ENCODE measurements at places on chromosomes 7 and 10.

GRCh38 chr10:86372784-86373239 is 6.2 kb upstream of the GRID1 start:
- no peak overlapping the region for H3K27ac ChIP-seq
- no peak overlapping the region for H3K4me3 ChIP-seq
- DNase-seq = no peak
- H3K27me3 ChIP-seq = peaks cover 12% of the 10 kb centered on the region
- peaks cover 6% of the 10 kb centered on the region for H3K4me1 ChIP-seq

GRCh38 chr7:31004393-31004792 is 40.6 kb downstream of the GHRHR start:
- H3K4me3 ChIP-seq = no peak overlapping the region
- DNase-seq = no peak
- no peak overlapping the region for H3K27ac ChIP-seq
- H3K4me1 ChIP-seq = no peaks in the 10 kb centered on the region
- H3K27me3 ChIP-seq = peaks cover 13% of the 10 kb centered on the region

- H3K4me3 ChIP-seq = no peak overlapping the region
- no peaks in the 10 kb centered on the region for H3K4me1 ChIP-seq
- no peaks in the 10 kb centered on the region for H3K27me3 ChIP-seq
- no peaks in the 10 kb centered on the region for H3K36me3 ChIP-seq
- H3K27ac ChIP-seq = no peak overlapping the region
These were observed 42.6 kb upstream of the INHBA start for GRCh38 chr7:41745451-41745850.

GRCh38 chr10:122033224-122033926 is 44.4 kb downstream of the TACC2 start:
- H3K4me3 ChIP-seq = no peak overlapping the region
- no peak overlapping the region for H3K27ac ChIP-seq
- no peaks in the 10 kb centered on the region for H3K27me3 ChIP-seq

GRCh38 chr10:12749760-12750478 is 251.6 kb downstream of the CCDC3 start:
- H3K27me3 ChIP-seq = no peaks in the 10 kb centered on the region
- no peak overlapping the region for H3K27ac ChIP-seq
- H3K4me1 ChIP-seq = no peaks in the 10 kb centered on the region
- H3K4me3 ChIP-seq = no peak overlapping the region
- H3K36me3 ChIP-seq = no peaks in the 10 kb centered on the region
- DNase-seq = no peak

GRCh38 chr10:51767103-51767763 is 67.8 kb upstream of the CSTF2T start:
- H3K27ac ChIP-seq = no peak overlapping the region
- no peak for DNase-seq
- H3K36me3 ChIP-seq = no peaks in the 10 kb centered on the region
- H3K4me3 ChIP-seq = no peak overlapping the region
- H3K4me1 ChIP-seq = no peaks in the 10 kb centered on the region

DNA sequence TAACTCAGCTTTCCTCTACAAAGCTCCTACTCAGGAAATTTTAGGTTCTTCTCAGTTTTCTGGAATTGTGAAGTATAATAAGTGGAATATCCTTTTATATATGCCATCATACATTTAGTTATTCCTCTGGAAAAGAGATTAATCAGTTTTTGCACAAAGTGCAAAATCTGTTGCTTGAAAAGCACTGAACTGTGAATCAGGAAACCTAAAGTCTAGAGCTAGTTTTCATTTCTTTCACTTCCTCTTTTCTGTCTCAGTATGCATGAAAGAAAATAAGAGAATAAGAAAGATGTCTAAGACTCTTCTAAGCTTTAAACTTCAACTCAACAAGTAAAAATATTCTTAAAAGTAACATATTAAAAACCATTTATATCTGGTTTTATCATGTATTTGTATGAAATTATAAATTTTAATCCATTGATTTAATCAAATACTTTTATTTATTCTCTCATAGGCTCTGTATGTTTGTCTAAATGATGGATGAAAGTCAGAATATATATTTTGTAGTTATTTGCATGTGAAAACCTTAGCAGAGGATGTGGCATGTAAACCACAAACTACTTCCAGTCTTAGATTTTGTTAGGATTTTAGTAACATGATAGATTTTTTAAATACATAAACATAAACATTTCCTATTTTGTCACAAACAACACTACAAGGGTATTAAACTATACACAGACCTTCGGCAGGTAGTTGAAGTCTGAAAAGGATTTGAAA is 1073.0 kb downstream of the XPNPEP1 start:
- no peak overlapping the region for H3K4me3 ChIP-seq
- no peak overlapping the region for H3K27ac ChIP-seq
- no peaks in the 10 kb centered on the region for H3K27me3 ChIP-seq
- no peak for DNase-seq
- H3K4me1 ChIP-seq = no peaks in the 10 kb centered on the region

DNA sequence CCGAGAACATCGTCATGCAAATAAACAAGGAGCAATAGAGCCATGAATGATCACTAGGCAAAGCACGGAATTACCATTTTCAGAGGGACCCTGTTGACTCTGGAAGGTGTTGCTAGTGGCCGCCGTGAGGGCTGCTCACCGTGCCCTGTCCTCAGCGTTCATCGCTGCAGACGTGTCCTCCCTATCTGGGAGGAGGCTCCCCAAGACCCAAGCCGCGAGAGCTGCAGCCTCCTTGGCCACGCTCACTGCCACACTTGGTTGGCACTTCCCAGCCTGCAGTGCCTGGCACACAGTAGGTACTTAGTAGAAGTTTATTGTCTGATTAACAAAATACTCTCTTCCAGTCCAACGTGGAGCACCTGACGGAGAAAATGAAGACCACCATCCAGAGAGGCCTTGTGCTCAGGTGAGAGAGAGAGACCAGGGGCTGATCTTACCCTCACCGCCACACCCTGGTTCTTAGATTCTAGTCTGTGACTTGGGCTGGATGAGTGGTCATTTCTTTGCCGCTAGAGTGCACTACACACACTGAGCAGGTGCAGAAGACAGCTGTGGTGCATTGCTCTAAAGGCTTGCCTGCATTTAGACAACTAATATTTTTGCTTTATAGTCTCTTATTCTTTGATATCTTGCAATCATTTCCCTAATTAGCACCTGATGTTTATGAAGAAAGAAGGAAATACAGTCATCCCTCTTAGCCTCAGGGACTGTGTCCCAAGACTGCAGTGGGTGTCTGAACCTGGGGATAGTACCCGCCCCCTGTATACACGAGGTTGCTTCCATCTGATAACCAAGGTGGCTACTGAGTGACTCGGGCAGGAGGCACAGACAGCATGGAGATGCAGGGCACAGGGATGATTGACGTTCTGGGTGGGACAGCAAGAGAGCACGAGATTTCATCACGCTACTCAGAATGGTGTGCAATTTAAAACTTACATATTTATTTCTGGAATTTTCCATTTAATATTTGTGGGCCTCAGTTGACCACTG is 40.3 kb downstream of the PITRM1 start:
- H3K36me3 ChIP-seq = peaks cover 97% of the 10 kb centered on the region
- no peak overlapping the region for H3K27ac ChIP-seq
- no peaks in the 10 kb centered on the region for H3K4me1 ChIP-seq
- no peak overlapping the region for H3K4me3 ChIP-seq

DNA sequence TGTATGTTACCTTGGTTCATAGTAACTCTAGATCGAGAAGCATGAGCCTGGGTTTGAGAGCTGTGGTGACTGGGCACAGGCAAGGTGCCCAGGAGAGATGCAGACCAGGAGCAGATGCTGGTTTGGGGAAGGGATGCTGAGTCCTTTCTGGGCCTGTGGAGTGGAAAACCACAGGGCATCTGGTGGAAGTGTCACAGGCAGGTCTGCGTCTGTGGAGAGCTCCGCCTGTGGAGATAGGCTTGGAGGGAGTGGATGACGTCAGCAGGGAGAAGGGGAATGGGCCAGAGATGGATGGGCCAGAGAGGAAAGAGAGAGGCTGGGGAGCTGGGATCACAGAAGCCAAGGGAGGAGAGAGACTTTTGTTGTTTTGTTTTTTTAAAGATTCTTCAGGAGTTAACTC is 14.8 kb downstream of the CYP26A1 start:
- H3K27ac ChIP-seq = no peak overlapping the region
- no peak for DNase-seq
- H3K27me3 ChIP-seq = no peaks in the 10 kb centered on the region
- H3K4me3 ChIP-seq = no peak overlapping the region
- H3K4me1 ChIP-seq = no peaks in the 10 kb centered on the region
- no peaks in the 10 kb centered on the region for H3K36me3 ChIP-seq

GRCh38 chr10:49827297-49827696 is 65.2 kb upstream of the OGDHL start:
- no peak overlapping the region for H3K27ac ChIP-seq
- no peak for DNase-seq
- H3K36me3 ChIP-seq = peaks cover 37% of the 10 kb centered on the region
- H3K27me3 ChIP-seq = no peaks in the 10 kb centered on the region

GRCh38 chr7:105721571-105722104 is 140.3 kb upstream of the EFCAB10 start:
- no peaks in the 10 kb centered on the region for H3K27me3 ChIP-seq
- H3K36me3 ChIP-seq = no peaks in the 10 kb centered on the region
- H3K27ac ChIP-seq = no peak overlapping the region

DNA sequence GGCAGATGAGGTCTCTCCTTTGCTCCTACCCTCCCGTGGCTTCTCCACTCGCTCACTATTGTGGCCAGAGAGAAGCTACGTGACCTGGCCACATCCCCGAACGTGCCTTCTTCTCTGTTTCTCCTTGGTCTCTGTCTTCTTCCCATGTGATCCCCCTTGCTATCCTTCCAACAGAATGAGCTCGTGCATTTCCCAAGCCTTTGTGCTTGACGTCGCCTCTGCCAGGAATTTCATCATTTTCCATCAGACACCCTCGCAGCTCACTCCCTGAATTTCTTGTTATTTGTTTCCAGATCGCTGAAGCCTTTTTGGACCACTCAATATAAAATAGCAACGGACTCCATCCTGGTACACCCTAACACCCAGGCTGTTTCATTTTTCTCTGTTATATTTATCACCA is 13.8 kb upstream of the INHBA start:
- no peak overlapping the region for H3K4me3 ChIP-seq
- no peaks in the 10 kb centered on the region for H3K4me1 ChIP-seq
- no peak for DNase-seq
- no peak overlapping the region for H3K27ac ChIP-seq
- H3K27me3 ChIP-seq = no peaks in the 10 kb centered on the region
- no peaks in the 10 kb centered on the region for H3K36me3 ChIP-seq

DNA sequence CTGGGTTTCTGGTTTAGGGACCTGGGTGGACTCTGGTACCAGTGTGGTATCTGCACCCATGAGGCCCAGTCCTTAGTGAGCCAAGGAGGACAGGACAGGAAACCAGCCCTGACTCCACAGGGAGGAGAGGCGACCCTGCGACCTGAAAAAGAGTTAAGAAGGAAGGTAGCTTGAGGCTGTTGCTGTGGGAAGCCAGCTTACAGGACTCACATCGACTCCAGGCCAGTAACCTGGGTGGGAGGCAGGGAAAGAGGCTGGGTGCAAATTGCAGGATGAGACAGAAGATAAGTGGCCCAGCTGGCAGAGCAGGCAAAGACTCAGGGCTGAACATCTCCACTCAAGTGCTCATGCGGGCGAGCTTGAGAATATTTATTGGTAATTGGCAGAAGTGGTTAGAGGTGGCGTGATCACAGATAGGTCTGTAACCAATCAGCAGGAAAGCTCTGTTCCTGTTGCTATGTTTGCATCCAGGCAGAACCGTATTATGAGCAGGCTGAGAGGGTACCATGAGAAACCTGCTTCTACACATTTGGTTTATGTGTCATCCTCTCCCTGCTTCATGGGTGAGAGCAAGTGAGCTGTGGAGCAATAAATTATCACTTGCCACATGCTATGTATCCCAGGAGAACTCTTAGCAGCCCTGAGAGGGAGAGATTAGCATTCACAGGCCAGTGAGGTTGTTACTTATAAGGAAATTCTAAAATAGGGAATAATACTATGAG is 11.0 kb downstream of the TLL2 start:
- H3K27ac ChIP-seq = no peak overlapping the region
- H3K4me3 ChIP-seq = no peak overlapping the region
- no peaks in the 10 kb centered on the region for H3K4me1 ChIP-seq
- DNase-seq = no peak

- H3K27me3 ChIP-seq = no peaks in the 10 kb centered on the region
- peak overlapping the region; percentile 48 for H3K4me3 ChIP-seq
- H3K36me3 ChIP-seq = peaks cover 15% of the 10 kb centered on the region
- peak overlapping the region; percentile 76 for H3K27ac ChIP-seq
- peak; percentile 8 for DNase-seq
These were observed 774 bp downstream of the SEM1 start for GRCh38 chr7:96708872-96709271.

DNA sequence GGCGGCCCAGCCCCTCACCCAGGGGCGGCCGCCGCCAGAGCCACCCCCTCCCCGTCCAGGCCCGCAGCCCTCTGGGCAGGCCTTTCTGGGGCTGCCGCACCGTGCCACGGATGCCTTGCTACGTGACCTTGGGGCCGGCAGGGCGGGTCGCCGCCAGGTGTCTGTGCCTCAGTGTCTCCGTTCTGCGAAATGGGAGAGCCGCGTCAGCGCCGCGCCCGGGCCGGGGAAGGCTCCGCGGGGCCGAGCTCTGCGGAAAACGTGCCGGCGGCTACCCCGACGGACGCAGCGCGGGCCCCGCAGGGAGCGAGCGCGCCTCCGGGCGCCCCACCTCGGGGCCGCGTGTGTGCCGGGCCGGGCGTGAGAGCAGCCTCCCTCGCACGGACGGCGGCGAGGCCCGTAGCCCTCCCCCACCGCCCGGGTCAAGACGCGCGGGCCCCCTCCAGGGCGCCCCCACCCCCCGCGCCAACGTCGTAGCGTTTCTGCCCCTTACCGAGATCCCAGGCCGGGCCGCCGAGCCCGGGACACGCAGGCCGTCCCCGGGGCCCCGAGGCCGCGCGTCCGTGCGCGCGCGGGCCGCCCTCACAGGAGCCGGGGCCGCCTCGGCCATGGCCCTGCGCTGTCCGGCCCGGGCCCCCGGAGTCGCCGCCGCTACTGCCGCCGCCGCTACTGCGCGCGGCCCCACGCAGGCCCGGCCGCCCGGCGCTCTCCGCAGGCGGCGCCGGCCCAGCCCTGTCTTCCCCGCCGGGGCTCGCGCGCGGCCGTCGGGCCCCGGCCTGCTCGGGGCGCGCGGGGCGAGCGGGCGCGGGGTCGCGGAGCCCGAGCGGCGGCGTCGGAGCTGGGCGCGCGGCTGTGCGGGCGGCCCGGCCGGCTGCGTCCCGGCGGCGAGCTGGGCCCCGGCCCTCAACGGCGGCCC is 1.1 kb downstream of the ZNF777 start:
- H3K27ac ChIP-seq = no peak overlapping the region
- H3K27me3 ChIP-seq = peaks cover 4% of the 10 kb centered on the region
- peaks cover 16% of the 10 kb centered on the region for H3K36me3 ChIP-seq
- H3K4me1 ChIP-seq = peaks cover 28% of the 10 kb centered on the region

- H3K36me3 ChIP-seq = no peaks in the 10 kb centered on the region
- no peaks in the 10 kb centered on the region for H3K27me3 ChIP-seq
- no peak for DNase-seq
- H3K27ac ChIP-seq = no peak overlapping the region
- no peak overlapping the region for H3K4me3 ChIP-seq
These were observed 28.3 kb downstream of the NRP1 start for GRCh38 chr10:33306126-33306525.

GRCh38 chr7:157444011-157444842 is 107.4 kb downstream of the DNAJB6 start:
- no peaks in the 10 kb centered on the region for H3K36me3 ChIP-seq
- H3K27me3 ChIP-seq = no peaks in the 10 kb centered on the region
- H3K4me3 ChIP-seq = no peak overlapping the region

- no peaks in the 10 kb centered on the region for H3K36me3 ChIP-seq
- peaks cover 5% of the 10 kb centered on the region for H3K27me3 ChIP-seq
- no peak overlapping the region for H3K27ac ChIP-seq
- H3K4me1 ChIP-seq = peaks cover 42% of the 10 kb centered on the region
- no peak for DNase-seq
- H3K4me3 ChIP-seq = no peak overlapping the region
These were observed 48.3 kb downstream of the ALOX5 start for GRCh38 chr10:45422207-45422865.
